ENCODE measurements at places on chromosomes 2 and 18. TPM values are rescaled to one million over a fixed set of nuclear protein-coding genes. Genes with fewer than 3 reads are reported as not detected.

C1QL2 gene
- total RNA-seq, result 4.9 TPM

DNA sequence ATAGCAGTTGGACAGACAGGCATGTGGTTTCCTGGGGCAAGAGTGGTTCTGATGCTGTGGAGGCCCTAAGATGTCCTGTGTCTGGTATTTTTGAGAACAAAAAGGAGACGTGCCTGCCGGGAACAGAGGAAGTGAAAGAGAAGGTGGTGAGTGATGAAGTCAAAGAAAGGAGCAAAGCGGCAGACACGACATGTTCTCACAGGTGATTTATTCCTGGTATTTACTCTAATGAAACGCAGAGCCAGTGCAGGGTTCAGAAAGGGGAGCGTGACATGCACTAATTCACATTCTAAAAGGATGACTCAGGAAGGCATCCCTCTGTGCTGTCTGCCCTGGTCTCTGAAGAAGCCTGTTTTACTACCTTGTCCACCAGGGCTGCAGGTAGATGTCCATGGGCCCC lies 211.0 kb downstream of the KCNE4 start:
- H3K4me3 ChIP-seq, result no peak overlapping the region
- H3K4me1 ChIP-seq, result no peaks in the 10 kb centered on the region
- H3K27me3 ChIP-seq, result no peaks in the 10 kb centered on the region
- peak; percentile 57 for DNase-seq
- no peaks in the 10 kb centered on the region for H3K36me3 ChIP-seq

REG3A gene
- 1.6 TPM for total RNA-seq

C18orf32 gene
- total RNA-seq, result 77.9 TPM

GRCh38 chr2:39027421-39027820 lies 93.4 kb downstream of the SOS1 start:
- H3K27me3 ChIP-seq, result no peaks in the 10 kb centered on the region
- no peaks in the 10 kb centered on the region for H3K4me1 ChIP-seq
- H3K36me3 ChIP-seq, result no peaks in the 10 kb centered on the region
- no peak overlapping the region for H3K27ac ChIP-seq

IL18RAP gene
- total RNA-seq, result 0.80 TPM

ANKRD23 gene
- total RNA-seq, result 2.0 TPM

- H3K27me3 ChIP-seq, result no peaks in the 10 kb centered on the region
- no peak for DNase-seq
- H3K36me3 ChIP-seq, result no peaks in the 10 kb centered on the region
Observed at GRCh38 chr2:30709516-30709915, 97.7 kb downstream of the CAPN13 start.

All from hepatocyte (in vitro differentiated cells).